Left lung (tissue), 14 donors: ENCODE measurements at places on chromosomes 7 and 10.
A peak's percentile ranks its signal among the peaks of the same experiment; 100 is the strongest.

DNA sequence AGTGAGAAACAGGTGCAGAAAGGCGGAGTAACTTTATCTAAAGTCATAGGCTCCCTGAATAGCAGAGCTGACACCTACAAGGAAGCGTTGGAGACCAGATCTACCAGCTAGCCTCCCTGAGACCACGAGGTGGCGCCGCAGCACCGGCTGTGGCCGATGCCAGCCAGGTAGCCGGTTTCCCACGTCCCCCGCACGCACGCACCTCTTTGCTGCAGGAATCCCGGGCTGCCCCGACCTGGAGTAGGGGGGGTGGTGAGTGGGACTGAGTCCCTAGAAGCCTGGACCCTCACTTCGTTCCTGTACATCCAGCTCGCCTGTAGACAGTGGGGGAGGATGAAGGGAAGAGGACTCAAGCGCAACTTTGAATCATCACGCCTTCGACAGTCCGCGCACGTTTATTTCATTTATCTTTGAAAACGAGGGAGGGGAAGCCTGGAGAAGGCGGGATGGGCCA is 3.7 kb downstream of the ELOVL3 start:
- peak; percentile 98 for DNase-seq
- H3K4me1 ChIP-seq: peaks cover 46% of the 10 kb centered on the region
- H3K4me3 ChIP-seq: no peak overlapping the region
- peaks cover 51% of the 10 kb centered on the region for H3K27me3 ChIP-seq
- H3K36me3 ChIP-seq: no peaks in the 10 kb centered on the region
- H3K27ac ChIP-seq: no peak overlapping the region

DNA sequence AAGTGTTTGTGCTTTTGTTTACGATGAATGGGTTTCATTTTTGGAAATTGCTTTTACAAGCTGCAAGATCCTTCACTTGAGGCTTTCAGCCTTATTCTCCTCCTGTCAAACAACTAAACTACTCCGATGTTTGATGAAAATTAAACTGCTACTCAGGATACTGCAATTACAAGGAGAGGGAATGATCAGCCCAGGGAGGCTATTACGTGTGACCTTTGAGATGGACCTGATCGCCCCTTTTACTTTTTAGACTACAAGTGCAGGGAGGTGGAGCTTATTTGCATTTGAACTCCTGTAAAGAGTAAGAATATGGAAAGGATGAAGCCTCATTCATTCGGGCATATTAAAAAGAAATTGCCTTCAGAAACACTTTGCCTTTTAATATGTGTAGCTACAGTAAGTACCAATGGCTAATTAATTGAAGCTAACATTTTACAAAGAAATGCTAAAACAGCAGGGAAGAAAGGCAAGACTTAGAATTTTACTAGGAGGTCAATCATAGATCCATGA is 219.1 kb downstream of the PHTF2 start:
- no peak overlapping the region for H3K27ac ChIP-seq
- no peaks in the 10 kb centered on the region for H3K36me3 ChIP-seq
- no peak overlapping the region for H3K4me3 ChIP-seq
- peaks cover 14% of the 10 kb centered on the region for H3K27me3 ChIP-seq
- H3K4me1 ChIP-seq: peaks cover 15% of the 10 kb centered on the region

- H3K27ac ChIP-seq: no peak overlapping the region
- no peaks in the 10 kb centered on the region for H3K27me3 ChIP-seq
- no peak for DNase-seq
- no peak overlapping the region for H3K4me3 ChIP-seq
- H3K4me1 ChIP-seq: peaks cover 26% of the 10 kb centered on the region
- peaks cover 25% of the 10 kb centered on the region for H3K36me3 ChIP-seq
Measured at GRCh38 chr7:38211940-38212339, 33.9 kb downstream of the STARD3NL start.

DNA sequence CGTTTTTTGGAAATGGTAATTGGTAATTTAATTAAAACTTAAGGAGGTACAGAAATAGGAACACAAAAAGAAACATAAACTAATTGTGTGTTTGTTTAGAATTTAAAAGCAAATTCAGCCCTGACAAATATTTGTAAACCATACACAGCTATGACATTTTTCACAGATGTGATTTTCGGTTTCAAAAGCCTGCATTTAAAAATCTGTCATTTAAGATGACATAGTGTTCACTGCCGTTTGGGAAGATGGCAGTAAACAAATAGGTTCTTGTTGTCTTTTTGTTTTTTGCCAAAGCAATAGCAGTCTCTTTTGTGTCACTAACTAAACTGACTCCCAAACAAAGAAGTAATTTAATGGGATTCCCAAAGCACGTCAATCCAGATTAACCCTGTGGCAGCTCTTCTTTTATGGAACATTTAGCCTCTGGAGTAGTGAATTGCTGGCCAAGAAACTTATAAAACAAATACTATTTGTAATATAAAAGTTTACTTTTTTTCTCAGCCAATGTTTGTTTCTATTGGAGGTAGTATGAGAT is 697.6 kb downstream of the PHTF2 start:
- H3K4me1 ChIP-seq: no peaks in the 10 kb centered on the region
- H3K27ac ChIP-seq: no peak overlapping the region
- no peak overlapping the region for H3K4me3 ChIP-seq
- DNase-seq: no peak
- H3K27me3 ChIP-seq: no peaks in the 10 kb centered on the region

DNA sequence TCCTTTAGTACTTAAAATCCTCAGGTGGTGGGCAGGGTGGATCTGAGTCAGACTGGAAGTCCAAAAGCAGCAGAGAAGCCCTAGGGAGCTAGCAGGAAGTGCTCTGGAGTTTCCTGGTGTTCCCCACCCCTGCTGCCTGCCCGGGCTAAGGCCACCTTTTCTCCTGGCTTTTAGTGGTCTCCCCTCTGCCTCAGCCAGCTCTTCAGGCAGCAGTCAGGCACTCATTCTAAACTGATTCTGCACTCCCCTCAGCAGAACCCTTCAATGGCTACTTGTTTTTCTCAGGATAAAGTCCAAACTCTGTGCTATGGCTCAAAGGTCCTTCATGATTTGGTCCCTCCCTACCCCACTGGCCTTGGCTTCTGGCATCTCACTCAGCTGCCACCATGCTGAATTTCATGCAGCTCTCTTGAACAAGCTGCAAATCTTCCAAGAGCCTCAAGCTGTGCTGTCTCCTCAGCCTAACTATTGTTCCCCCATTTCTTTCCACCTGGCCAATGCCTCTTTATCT is 28.9 kb upstream of the DNMBP start:
- no peak overlapping the region for H3K4me3 ChIP-seq
- no peak for DNase-seq

DNA sequence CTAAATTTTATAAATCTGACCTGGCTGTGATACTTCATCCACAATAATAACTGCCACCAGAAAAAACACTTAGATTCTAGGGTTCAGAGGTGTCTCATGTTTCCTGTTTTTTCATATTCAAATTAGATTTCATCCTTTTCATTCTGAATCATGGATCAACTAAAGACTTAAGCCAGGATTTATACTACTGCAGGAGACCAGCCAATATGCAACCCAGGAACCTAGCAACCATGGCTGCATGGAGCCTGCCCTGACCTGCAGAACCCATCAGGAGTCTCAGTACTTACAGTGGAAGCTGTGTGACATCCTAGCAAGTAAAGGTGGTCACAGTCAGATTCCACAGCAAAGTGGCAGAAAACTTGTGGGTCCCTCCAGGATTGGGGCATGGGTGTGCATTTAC is 40.5 kb upstream of the RNF148 start:
- H3K36me3 ChIP-seq: no peaks in the 10 kb centered on the region
- H3K27ac ChIP-seq: no peak overlapping the region
- DNase-seq: no peak
- no peak overlapping the region for H3K4me3 ChIP-seq

DNA sequence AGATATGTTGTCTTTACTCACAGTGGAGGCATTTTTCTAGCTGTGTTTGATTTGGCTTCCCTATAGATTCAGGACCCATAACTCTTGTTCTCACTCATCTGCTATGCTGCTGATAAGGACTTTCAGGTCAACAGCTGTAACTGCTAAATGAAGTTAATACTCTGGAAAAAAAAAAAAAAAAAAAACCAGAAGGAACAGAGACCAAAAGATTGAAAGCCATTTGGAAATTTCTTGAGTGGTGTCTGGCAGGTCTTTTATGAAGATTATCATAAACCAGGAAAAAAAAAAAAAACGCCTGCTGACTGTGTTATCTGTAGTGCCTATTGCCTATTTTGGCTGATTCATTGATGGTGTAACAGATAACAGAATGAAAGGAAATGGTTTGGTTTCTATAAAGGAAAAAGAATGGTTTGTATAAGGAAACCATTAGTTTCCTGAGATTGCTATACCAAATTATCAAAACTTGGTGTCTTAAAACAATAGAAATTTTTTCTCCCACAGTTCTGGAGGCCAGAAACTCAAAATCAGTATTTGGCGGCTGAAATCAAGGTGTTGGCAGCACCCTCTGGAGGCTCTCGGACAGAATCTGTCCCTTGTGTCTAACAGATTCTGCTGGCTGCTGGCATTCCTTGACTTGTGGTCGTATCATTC is 60.5 kb upstream of the BET1 start:
- H3K27ac ChIP-seq: no peak overlapping the region
- peaks cover 13% of the 10 kb centered on the region for H3K27me3 ChIP-seq
- no peak overlapping the region for H3K4me3 ChIP-seq

DNA sequence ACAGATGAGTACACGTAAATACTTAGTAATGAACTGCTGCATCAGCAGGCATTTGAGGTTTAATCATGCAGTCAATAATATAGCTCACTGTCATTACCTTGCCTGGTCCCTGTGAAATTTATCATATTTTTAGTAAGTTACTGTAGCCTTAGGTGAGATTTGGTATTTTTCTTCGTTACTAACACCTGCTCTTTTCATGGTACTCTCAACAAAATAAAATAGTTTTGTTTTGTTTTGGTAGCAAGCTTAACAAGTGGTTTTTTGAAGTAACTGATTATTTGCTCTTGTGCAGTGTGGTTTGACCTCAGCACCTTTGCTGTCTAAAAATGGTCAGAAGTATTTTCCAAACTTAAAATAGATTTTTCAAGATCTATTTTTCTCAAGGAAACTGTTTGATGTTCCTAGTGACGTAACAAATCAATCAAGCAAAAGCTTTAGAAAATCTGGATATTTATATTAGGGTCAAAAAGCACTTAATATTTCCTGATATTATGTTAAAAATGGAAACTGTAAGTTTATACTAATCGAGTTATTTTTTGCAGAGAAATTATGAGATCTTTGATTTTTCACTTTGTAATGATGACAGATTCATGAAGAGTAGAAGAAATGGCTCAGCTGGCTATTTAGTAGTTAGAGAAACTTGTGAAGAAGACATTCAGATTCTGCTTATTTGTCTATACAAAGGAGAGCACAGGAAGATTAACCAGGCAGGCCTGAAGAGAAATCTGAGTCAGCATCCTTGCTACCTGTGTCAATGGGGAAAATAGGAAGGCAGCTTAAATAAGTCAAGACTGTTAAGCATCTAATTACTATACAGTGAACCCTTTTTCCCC is 21.0 kb upstream of the RPA3 start:
- H3K4me3 ChIP-seq: no peak overlapping the region
- no peak overlapping the region for H3K27ac ChIP-seq
- no peaks in the 10 kb centered on the region for H3K36me3 ChIP-seq
- H3K27me3 ChIP-seq: no peaks in the 10 kb centered on the region

GRCh38 chr7:57384380-57384779 is 65.6 kb upstream of the ZNF716 start:
- DNase-seq: no peak
- H3K27ac ChIP-seq: no peak overlapping the region
- no peaks in the 10 kb centered on the region for H3K27me3 ChIP-seq
- no peaks in the 10 kb centered on the region for H3K4me1 ChIP-seq
- no peaks in the 10 kb centered on the region for H3K36me3 ChIP-seq
- H3K4me3 ChIP-seq: no peak overlapping the region

DNA sequence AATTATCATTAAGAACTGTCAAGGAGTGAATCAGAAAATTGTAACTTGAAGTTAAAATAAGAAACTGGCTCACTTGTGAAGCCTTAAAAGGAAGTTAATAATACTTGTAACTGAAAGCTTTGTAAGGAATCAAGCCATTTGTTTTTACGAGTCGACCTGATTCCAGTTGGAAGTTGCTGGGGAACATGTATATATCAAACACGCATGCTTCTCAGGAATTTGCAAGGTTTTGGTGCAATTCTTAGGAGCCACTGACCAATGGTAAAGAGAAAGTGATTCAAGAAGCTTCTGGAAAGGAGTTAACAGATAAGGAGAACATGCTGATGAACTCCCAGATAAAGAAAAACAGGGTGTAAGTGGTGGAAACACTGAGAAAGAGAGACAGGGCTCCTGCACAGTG is 56.4 kb downstream of the ETV1 start:
- no peak for DNase-seq
- H3K4me1 ChIP-seq: no peaks in the 10 kb centered on the region
- no peak overlapping the region for H3K4me3 ChIP-seq

GRCh38 chr7:54904986-54905385 is 113.8 kb upstream of the EGFR start:
- H3K27me3 ChIP-seq: no peaks in the 10 kb centered on the region
- no peak for DNase-seq
- no peak overlapping the region for H3K4me3 ChIP-seq
- H3K27ac ChIP-seq: no peak overlapping the region
- H3K36me3 ChIP-seq: no peaks in the 10 kb centered on the region
- H3K4me1 ChIP-seq: no peaks in the 10 kb centered on the region

DNA sequence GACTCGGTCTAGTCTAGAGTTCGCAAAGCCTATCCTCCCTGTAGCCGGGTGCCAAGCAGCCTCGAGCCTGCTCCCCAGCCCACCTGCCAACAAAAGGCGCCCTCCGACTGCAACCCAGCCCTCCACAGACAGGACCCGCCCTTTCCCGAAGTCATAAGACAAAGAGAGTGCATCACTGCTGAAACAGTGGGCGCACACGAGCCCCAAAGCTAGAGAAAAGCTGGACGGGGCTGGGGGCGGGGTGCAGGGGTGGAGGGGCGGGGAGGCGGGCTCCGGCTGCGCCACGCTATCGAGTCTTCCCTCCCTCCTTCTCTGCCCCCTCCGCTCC is 622 bp upstream of the COL1A2 start:
- peak overlapping the region; percentile 91 for H3K27ac ChIP-seq
- DNase-seq: no peak
- H3K4me1 ChIP-seq: peaks cover 4% of the 10 kb centered on the region
- no peaks in the 10 kb centered on the region for H3K36me3 ChIP-seq
- peak overlapping the region; percentile 12 for H3K4me3 ChIP-seq

GRCh38 chr10:90461437-90462155 is 396.2 kb downstream of the HTR7 start:
- no peaks in the 10 kb centered on the region for H3K27me3 ChIP-seq
- no peak for DNase-seq
- no peaks in the 10 kb centered on the region for H3K36me3 ChIP-seq
- H3K4me3 ChIP-seq: no peak overlapping the region
- H3K4me1 ChIP-seq: no peaks in the 10 kb centered on the region

GRCh38 chr7:77464589-77464988 is 48.4 kb upstream of the GSAP start:
- no peaks in the 10 kb centered on the region for H3K27me3 ChIP-seq
- no peak for DNase-seq
- no peaks in the 10 kb centered on the region for H3K4me1 ChIP-seq
- no peak overlapping the region for H3K4me3 ChIP-seq
- no peak overlapping the region for H3K27ac ChIP-seq
- H3K36me3 ChIP-seq: no peaks in the 10 kb centered on the region
